CD4-positive, alpha-beta T cell (primary cell): ENCODE measurements at places on chromosomes 7 and 10.

DNA sequence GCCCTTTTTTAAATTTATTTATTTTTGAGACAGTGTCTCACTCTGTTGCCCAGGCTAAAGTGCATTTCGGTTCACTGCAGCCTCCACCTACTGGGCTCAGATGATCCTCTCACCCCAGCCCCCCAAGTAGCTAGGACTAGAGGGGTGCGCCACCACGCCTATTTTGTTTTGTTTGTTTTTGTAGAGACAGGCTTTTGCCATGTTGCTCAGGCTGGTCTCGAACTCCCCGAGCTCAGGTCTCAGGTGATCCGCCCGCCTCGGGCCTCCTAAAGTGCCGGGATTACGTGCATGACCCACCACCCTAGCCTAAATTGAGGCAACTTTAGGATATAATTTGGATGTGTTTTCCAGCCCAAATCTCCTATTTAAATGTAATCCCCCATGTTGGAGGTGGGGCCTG lies 805 bp downstream of the ZNF736 start:
- no peak for DNase-seq

DNA sequence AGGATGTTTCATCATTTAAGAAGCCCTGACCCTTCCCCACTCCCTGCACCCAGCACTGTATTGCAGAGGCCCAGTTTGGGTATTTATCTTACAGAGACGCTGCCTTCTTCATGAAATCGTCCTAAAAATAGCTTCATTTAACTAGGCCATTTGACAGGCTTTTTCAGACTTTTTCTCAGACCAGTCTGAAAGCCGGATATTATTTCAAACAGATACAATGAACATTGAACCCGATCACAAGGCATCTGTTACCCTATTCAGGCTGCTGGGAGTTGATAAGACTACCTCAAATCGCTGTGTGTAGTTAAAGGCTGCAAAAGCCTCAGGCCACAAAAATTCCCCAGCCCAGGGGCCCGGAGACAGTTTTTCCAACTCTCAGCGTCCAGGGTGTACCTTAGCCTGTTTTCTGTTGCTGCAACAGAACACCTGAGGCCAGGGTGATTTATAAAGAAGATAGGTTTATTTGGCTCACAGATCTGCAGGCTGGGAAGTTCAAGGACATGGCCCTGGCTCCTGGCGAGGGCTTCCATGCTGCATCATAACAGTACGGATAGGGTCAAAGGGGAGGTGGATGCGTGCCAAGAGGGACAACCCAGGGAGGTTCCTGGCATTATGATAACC lies 130.7 kb upstream of the SH2B2 start:
- no peak for DNase-seq

- DNase-seq = no peak
These were observed 13.7 kb downstream of the CISD1 start for GRCh38 chr10:58282615-58283014.

- no peak for DNase-seq
These were observed 33.0 kb downstream of the RALA start for GRCh38 chr7:39656415-39656814.

DNA sequence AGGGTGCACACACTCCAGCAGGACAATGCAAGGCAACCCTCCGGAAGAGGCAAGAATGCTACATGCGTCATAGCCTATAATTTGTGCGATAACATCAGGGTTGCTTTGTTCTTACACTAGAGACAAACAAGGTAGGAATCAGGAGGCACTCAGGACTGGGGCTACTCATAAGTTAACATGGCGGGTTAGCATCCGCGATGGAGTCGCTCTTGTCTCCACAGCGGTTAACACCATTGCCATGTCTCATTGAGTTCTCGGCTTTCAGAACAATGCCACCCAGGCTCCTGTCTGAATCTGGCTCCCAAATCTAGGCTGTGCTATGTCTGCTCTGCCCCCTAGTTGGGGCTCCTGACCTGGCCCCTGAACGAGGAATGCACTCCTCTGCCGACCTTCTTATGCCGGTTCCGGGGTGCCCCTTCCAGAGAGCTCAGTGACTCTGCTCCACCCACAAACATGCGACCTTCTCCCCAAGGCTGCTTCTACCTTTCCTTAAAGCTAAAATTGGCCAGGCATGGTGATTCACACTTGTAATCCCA lies 24.9 kb upstream of the SLF2 start:
- DNase-seq = no peak

DNA sequence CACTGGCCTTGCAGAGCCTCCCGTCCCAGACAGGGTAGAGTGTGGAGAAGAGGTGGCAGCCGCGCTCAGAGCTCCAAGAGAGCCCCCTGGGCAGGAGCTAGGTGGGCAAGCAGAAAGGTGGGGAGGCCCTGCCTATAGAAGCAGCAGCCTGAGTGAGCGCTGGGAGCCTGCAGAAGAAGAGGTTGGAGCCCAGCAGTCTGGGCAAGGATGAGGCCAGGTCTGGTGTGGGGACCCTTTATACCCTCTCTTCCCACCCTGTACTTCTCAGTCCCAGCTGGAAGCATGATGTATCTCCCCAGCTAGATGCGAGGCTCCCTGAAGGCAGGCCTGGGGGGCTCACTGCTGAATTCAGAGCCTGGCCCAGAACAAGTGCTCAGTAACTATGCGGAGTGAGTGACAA lies 44.5 kb upstream of the ZMIZ1 start:
- no peak for DNase-seq

- no peak for DNase-seq
These were observed 154.8 kb upstream of the TMEM196 start for GRCh38 chr7:19928247-19928646.

DNA sequence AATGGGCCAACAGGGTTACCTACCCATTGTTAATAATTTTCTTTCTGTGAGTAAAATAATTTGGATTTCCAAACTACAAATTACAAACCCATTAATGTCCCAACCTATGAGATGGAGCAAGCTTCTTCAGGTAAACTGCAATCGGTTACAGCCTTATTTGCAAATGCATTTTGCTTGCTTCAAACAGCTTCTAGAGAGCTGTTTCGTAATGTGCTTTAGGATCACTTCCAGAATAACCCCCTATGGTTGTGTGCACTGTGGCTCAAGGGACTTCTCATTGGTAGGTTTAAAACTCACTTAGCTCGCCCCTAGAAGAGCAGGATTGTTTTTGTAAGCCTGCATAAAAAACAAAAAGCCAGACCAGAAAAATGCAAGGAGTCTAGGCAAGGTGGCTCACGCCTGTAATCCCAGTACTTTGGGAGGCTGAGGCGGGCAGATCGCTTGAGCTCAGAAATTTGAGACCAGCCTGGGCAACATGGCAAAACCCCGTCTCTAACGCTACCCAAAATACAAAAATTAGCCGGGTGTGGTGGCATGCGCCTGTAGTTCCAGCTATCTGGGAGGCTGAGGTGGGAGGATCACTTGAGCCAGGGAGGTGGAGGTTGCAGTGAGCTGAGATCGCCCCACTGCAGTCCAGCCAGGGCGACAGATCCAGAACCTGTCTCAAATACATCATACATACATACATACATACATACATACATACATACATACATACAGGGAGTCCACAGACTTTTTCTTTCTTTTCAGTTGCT lies 3.3 kb upstream of the MAP3K8 start:
- no peak for DNase-seq
